ENCODE measurements at places on chromosomes 11 and 22. TPM values are rescaled to one million over a fixed set of nuclear protein-coding genes. Genes with fewer than 3 reads are reported as not detected.

MRGPRX4 gene
- total RNA-seq = not detected

EFCAB6 gene
- 1.6 TPM for total RNA-seq

GRCh38 chr11:109998921-109999320 is 94.3 kb upstream of the ZC3H12C start:
- DNase-seq = no peak

- DNase-seq = no peak
These were observed 36.7 kb upstream of the EIF3D start for GRCh38 chr22:36565686-36566085.

- no peak for DNase-seq
These were observed 8.5 kb downstream of the BACE1-AS start for GRCh38 chr11:117299351-117300282.

DNA sequence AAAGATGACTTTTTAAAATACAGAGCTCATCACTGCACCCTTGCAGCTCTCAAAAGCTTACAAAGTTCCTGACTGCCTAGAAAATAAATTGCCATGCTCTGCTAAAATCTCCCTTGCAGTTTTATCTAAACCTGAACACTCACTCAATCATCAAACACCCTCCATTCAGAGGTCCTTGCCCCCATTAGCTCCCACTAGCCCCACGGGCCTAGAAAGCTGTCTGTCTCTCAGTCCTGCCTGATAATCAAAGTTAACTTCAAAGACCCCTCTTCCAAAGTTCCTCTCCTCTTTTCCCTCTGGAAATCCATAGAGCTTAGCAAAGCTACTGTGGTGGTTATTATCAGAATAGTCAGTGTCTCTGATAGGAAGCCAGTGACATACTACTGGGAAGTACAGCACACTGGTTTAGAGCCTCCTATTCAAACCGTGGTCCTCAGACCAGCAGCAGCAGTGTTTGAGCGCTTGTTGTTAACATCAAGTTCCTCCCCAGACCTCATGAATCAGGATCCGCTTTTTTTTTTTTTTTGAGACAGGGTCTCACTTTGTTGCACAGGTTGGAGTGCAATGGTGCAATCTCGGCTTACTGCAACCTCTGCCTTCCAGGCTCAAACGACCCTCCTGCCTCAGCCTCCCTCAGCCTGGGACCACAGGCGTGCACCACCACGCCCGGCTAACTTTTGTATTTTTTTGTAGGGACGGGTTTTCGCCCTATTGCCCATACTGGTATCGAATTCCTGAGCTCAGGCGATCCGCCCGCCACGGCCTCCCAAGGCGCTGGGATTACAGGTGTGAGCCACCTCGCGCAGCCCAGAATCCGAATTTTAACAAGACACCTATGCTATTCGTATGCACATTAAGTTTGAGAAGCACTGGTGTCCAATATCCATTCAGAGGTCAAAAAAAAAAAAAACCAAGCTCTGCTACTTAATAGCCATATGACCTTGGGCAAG is 1.2 kb downstream of the NDUFC2 start:
- DNase-seq = no peak

TEX12 gene
- total RNA-seq = not detected

GRCh38 chr11:103806130-103806895 is 230.1 kb upstream of the DDI1 start:
- DNase-seq = peak; percentile 16

OR52A1 gene
- total RNA-seq = not detected

BMAL1 gene
- total RNA-seq = 41.4 TPM

PELI3 gene
- total RNA-seq = 21.1 TPM

DNA sequence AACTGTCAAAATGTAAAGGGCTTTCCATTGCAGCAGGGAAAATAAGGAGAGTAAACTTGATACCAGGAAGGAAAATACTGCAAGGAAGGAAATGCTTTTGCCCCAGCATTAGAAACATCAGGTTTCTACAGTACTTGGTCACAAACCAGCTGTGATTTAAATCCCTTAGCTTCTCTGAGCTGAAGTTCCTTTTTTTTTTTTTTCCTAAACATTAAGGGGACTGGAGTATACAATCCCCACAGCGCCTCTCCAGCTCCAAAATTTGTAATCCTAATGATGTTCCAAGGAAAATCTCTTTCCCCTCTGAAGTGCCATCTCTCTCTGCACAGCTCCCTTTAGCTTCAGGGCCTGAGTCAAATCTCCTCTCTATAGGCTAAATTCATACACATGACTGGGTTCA is 220.5 kb upstream of the PITPNB start:
- no peak for DNase-seq

GRCh38 chr11:62370743-62371440 is 33.6 kb downstream of the ASRGL1 start:
- no peak for DNase-seq
